ENCODE measurements at places on chromosomes 1 and 21.

DNA sequence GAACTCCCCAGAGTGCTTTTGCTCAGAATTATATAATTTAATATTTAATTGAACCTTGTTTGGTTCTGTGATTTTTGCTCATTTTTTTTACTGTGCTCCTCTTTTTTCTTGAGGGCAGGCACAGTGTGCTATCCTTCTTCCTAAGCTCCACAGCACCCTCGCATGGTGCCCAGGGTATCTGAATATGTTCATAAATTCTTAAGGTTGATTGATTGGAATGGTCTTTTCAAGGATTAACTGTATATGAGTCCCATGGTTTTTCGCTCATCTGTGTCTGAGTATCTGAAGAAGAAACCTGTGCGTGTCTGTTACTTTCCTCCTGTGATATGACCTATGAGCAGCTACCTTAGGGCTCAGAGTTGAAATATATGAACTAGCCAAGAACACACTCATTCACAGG, 393.7 kb downstream of the HLX start:
- DNase-seq: no peak

DNA sequence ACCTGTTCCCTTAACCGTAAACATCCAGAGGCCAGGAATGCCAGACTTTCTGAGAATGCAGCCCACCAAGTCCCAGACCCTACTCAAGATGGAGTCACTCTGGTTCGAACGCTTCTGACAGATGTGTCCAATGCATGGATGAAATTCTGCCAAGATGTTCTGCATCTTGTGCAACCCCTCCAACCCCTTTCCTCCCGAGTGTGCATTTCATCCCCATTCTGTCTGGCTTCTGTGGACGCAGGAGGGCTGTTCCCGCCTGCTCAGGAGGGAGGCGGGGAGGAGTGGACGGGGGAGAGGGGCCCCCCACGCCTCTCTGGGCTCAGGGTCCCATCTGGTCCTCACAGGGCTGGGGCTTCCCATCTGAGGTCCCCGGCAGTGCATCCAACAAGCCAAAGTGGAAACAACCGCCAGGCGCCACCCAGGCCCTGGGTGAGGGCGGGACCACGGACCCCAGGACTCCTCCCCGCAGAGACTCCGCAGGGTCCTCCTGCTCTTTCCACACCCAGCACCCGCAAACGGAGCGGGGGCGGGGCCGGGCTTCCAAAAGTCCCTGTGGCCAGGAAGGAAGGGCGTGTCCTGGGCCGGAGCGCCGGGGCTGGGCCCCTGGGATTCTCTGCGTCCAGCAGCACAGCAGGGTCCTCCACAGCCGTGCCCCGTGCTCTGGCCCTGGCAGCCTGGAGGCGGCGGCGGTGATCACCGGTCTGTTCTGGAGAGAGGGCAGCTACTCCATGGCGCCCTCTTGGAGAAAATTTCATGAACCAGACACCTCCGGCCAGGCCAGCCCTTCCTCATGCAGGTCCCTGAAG, 27.8 kb upstream of the SUMO3 start:
- DNase-seq: peak; percentile 29

DNA sequence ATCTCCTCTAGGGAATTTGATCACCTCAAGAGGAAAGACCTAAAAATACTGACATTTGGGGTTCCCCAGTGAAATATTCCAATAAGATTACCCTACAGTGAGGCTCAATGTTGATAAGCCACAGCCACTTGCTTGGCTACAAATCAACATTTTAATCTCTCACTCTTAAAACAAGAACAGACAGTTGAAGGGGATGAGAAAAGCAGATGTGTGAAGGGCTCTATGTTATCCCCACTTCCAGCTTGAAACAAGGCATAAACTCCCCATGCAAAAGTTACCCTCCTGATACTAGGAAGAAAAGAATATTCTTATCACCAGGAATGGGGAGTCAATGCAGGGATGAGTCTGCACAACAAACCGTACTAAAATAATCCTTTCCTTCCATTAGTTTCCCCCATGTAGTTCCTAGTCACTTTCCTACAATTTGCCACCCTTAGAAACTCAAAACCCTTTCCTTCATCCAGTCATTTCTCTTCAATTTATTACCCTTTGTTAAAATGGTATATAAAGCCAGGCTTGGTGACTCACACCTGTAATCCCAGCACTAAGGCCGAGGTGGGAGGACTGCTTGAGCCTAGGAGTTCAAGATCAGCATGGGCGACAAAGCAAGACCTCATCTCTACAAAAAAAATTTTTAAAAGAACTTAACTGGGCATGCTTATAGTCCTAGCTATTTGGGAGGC, 29.5 kb downstream of the LPGAT1 start:
- DNase-seq: no peak

DNA sequence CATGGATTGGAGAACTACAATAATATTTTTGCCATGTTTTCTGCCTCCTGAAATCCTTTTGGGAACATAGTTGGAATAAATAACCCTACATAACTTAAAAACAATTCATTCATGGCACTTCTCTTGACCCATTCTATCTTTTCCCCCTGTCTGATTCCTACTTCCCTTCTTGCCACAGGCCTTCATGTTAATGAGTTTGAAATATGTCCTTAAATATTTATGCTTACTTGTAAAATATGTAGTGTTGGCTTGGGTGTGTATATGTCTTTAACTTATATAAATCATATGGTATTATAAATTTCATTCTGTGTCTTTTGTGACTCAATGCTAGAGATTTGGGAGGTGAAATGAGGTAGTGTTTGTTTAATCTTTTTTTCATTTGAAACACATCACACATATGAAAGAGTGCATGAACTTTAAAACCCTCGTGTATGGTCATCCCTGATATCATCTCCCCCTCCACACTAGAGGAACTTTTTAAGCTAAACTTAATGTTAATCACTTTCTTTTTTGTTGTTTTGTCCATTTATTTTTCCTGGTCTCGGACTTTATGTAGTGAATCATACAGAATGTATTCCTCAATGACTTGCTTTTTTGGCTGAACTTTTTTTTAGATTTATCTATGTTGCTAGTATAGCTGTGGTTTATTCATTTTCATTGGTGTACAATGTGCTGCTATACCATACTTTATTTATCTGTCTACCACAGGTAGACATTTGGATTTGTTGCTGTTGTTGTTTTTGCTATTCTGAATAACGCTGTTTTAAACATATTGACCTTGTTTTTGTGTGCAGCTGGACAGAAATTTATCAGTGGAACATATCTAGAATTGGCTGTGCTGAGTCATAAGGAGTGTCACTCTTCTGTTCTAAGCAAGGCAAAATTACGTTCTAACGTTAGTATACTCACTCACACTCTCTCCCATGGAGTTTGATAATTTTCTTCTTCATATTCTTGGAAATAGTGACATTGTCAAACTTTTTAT, 441.6 kb downstream of the PLPP3 start:
- no peak for DNase-seq

- no peak for DNase-seq
Measured at GRCh38 chr1:78737241-78737640, 87.6 kb downstream of the IFI44 start.

GRCh38 chr1:61058483-61059245, 23.7 kb upstream of the NFIA start:
- no peak for DNase-seq

DNA sequence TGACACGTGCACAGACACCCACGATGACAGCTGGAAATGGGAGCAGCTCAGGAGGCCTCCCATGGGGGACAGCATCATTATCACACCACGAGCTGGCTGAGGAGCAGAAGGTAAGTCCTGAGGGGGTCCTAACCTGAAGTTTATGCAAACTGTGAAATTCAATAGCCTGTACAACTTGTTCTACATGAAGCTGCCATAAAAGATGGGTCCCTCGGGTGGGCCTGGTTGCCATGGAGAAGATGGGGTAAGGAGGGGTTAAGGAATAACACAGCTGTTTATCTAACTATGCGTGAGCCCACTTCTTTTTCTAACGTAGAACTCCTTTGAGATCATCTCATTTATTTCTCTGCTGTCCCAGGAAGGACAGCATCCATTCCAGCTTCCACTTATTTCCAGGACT, 163.4 kb upstream of the CD34 start:
- no peak for DNase-seq

DNA sequence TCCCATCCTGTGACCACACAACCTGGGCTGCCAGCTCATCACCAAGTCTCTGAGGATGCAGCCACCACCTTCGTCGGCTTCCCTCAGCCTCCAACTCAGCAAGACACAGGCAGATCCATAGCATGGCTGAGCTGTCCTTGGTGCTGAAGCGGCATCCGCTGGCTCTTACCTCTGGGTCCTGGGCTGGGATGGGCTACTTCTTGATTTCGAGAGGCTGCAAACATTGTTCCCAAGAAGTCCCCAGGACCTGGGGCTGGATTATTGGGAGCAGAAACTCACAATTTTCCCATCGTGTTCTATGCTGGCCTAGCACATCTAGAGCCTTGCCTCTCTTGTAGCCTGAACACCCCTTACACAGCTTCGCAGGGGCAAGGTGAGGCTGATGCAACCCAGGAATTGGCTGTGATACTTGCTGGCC, 24.9 kb upstream of the C1QA start:
- DNase-seq: no peak

DNA sequence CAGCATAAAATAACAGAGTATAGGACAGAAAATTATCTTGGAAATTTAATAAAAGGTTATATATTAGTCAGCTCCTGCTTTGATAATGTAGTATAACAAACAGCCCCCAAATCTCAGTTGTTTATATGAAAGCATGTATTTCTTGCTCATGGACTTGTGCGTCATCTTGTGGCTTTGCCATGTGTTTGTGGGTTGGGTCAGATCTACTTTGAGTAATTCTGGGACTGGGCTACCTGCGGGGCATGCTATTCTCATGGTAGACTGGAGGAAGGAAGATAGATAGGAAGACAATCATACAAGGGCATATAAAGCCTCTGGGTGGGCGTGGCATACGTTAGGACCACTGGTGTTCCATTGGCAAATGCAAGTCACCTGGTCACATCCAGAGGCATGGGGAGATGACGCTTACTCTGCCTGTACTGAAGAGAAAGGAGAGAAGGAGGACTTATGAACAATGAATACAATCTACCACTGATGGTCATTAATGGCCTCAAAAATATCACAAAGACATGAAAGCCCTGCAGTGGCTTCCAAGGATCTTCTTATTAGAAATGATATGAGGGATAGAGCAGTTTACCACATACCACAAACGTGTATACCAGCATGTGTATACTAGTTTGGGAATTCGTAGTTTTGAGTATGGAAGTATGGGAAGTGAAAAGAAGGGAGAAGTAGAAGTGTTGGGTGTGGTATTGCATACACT, 267.0 kb downstream of the DISC1 start:
- no peak for DNase-seq

- DNase-seq: no peak
Measured at GRCh38 chr1:203440771-203441170, 34.8 kb upstream of the PRELP start.

DNA sequence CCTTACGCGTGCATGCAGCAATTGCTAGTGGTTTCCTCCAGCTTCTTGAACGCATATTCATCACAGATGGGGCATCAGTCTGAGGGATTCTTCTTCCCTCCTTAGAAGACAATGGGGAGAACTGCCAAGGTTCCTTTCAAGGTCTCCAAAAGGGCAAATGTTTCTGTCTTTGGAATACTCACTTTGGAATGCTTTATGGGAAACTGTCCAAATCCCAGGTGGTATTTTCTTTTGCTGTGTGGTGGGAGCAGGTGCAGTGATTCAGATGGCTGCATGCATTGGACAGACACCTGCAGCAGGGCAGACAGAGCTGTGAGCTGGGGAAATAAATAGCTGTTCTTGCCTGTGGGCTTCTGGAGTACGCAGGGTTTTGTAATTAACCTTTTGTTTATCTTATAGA, 40.5 kb downstream of the URB2 start:
- DNase-seq: no peak

GRCh38 chr21:34158866-34159835, 85.8 kb downstream of the MRPS6 start:
- no peak for DNase-seq

GRCh38 chr1:173553312-173553711, 49.6 kb downstream of the SLC9C2 start:
- DNase-seq: no peak

DNA sequence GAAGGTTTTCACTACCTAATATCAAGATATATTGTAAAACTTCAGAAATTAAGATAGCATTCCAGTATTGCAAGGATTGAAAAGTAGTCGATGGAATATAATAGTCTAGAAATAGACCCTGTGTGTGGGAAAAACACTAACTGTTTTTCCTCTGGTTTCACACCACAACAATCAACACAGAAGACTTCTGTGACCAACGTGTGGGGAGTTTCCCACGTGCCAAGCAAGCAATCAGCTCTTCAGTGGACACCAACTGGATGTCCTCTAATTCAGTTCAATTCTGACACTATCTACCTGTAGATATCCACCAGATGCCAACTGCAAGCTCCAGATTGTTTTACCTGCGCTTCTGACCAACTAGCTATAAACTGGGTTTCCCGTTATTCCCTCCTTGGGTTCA, 12.1 kb downstream of the CD244 start:
- no peak for DNase-seq

DNA sequence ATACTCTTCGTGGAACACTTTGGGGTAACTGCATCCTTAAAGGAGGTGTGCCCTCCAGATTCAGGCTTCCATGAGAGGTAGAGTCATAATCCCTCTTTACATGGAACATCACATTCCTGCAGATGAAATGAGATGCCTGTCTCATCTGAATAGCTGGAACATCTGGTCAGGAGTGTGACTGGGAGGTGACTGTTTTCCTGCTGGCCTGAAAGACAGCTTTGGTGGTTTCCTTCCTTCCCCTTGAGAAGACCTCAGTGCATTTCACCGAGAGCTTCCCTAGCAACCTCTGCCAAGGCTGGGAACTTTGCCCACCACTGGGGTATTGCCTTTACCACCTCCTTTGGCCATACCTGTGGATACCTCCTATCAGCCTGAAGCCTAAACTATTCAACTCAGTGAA, 46.7 kb upstream of the GUCA2A start:
- DNase-seq: no peak

GRCh38 chr1:157147037-157147436, 8.8 kb upstream of the ETV3 start:
- DNase-seq: no peak

DNA sequence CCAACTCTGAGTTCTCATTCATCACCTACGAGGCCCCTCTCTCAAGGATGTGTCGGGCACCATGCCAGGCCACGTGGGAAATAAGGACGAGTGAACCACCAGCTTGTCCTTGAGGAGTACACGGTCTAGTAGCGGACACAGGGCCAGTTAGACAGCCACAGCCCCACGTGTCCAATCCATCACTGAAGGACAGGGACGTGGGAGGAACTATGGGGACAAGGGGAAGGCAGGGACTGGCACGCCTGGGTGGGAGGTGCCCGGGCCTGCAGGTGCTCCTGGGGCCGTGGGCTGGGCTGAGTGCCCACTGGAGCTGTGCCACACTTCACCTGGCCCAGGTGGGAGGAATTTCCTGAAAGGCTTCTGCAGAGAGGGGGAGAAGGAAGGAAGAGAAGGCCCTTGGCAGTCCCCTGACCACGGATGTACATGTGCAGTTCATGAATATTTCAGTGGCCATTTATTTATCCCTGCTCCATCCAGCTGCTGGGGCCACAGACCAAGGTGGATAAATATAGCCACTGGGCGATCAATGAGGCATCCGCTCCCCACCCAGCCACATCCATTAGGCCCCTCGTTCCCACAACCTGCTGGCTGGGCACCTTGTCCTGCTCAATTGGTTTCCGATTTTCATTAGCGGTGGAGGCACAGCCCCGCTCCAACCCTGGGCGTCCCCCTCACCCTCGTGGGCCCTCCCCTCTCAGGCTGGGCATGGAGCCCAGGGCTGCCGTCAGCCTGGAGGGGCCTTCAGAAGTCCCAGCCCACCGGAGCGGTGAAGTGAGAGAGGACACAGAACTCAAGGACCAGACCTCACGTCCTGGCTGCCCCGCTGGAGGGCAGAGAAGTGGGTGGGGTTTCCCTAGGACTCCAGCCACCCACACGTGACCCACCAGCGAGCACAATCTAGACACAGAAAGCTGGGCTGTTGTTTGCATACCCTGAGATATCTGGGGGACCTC, 59.5 kb downstream of the CASZ1 start:
- DNase-seq: no peak

- no peak for DNase-seq
Measured at GRCh38 chr1:230101556-230101955, 34.5 kb downstream of the GALNT2 start.
